ENCODE measurements at places on chromosomes 2 and 18. TPM values are rescaled to one million over a fixed set of nuclear protein-coding genes. Genes with fewer than 3 reads are reported as not detected.

DNA sequence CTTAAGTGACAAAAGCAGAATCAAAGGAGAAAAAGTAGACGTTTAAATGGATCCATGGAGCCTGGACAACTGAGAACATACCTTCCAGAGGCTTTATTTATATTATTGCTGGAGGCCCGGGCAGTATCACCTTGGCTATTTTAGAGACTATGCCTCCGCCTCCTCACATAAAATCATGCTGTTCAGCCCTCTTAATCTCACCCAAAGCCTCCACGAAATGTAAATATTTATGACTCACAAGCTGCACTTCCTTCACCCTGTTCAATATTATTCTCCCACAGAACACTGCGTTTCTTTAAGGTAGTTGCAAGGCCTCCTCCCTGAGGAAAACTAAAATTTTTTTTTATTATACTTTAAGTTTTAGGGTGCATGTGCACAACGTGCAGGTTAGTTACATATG, 478.6 kb upstream of the ACVR2A start:
- ATAC-seq, result peak; percentile 71

- ATAC-seq, result no peak
Observed at GRCh38 chr2:134446383-134447017, 192.6 kb downstream of the MGAT5 start.

DNA sequence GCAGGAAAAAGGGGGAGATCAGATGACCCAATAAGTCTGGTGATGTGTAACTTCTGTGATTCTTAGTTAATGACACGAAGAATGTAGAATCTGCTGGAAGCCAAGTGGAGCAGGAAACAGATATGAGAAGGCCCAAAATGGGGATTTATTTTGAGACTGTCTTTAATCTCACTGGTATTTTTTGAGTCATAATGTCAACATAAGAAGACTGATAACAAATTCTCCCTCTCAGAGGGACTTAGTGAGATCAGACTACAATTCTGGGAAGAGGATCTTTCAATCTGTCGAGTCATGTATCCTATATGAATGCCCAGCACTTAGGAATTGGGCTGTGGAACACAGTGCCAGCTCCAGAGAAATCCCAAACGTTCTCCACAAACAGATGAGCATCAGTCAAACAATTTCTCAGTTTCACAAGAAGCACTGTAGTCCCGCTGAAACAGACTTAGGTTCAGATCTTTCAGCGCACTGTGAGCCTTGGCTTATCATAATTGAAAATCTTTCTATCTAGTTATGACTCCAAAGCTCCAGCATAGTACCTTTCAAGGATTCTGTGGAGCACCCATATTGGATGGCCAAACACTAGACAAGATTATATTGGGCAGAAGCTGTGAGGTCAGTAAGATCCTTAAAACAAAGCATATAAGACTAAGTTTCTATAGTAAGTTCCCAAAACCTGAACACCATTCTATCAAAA, 738.2 kb downstream of the LRP1B start:
- ATAC-seq, result no peak

DNA sequence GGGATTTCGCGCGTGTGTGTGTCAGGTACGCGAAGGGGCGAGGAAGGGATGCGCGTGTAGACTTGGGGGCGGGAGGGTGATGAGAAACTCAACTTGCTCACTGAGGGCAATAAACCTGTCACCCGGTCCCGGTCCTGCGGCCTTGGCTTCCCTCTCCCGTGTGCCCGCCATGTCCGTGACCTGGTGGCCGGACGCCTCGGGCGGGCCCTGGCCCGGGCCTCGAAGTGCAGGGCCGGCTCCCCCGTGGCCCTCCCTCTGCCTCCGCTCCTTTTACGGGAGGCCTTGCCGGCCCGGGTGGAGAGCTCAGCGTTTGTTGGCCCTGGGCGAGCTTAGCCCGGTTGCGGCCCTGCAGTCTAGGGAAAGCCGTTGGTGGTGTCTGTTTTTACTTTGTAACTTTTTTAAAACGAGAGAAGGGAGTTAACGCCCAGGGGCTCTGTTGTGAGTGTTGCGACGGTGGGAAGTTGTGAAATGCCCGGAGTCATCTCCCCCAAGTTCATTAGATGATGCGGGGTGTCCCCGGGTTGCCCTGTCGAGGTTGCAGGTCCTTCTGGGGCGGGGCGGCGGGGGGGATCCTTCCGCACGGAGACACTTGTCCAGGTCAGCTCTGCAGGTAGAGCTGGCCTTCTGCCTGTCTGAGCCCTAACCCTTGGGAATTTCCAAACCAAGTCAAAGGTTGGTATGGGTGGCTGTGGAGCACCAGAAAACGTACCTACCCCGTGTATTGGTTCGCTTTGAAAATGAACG, 883 bp downstream of the SMCHD1 start:
- peak; percentile 40 for ATAC-seq

GRCh38 chr18:27175914-27176313, 9.2 kb downstream of the CHST9 start:
- ATAC-seq, result no peak

- ATAC-seq, result no peak
Observed at GRCh38 chr2:25894135-25894830, 16.0 kb upstream of the ASXL2 start.

DNA sequence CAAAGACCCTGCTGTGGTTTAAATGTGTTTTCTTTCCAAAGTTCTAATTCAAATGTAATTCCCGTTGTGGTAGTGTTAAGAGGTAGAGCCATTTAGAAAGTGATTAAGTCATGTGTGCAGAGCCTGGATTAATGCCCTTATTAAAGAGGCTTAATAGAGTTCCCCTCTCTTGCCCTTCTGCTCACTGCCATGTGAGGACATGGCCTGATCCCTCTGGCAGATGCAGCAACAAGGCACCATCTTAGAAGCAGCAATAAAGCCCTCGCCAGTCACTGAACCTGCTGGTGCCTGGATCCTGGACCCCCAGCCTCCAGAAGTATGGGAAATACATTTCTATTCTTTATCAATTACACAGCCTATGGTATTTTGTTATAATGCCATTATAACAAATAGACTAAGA, 485.2 kb downstream of the DCDC2C start:
- no peak for ATAC-seq

DNA sequence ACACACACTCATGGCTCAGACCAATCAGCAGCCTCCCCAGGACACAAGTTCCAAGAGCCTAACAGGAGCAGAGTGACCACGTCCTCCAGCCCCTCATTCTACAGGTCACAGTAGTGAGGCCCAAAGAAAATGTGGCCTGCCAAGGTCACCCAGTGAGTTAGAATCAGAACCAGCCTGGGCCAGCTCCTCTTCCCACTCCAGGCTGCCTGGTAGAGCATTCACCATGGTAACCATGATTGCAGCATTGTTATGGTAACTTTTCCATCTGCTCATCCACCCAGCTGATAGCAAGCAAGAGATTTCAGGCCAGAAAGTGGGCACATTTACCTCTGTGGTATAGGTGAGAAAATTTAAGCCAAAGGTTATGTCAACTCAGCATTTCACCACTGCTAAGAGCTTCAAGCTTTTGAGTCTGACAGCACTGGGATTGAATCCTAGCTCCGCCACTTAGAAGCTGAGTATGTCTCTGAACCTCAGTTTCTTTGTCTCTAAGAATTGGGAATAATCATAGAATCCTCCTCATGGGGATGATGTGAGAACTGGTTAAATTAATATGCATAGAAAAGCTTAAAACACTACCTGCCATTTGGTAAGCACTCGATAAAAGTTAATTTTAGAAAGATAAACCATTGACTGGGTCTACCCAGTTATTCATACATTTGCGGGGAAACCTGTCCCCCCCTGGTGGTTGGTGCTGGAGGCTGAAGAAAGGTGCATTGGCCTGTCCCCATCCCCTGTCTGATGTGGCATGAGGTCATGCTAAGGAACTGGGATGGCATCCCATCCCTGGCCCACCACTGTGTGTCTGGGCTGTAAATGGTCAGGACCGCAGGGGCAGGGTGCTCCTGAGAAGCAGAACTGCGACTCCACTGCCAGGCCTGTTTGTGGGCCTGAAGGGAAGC, 181.5 kb downstream of the KLHL29 start:
- ATAC-seq, result no peak

- no peak for ATAC-seq
Observed at GRCh38 chr2:223319601-223320000, 267.6 kb downstream of the KCNE4 start.

- ATAC-seq, result no peak
Observed at GRCh38 chr2:190863946-190864345, 16.7 kb upstream of the GLS start.

DNA sequence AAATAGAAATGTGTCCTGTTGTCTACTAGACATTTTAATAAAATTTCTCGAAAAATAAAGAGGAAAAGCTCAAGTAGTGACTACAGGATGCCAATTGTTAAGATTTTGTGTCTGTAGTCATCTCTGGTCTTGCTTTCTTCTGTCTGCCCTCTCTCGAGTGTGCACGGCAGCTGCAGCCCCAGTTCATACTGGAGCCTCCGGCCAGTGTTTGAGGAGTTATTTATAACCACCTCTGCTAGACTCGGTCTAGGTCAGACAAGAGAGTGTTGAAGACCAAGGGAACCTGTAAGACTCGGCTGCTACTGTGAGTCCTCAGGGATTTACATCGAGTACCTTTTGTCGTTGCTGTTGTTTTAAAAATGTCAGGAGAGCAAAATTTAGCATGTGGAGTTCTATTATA, 810.1 kb upstream of the POU3F3 start:
- no peak for ATAC-seq

DNA sequence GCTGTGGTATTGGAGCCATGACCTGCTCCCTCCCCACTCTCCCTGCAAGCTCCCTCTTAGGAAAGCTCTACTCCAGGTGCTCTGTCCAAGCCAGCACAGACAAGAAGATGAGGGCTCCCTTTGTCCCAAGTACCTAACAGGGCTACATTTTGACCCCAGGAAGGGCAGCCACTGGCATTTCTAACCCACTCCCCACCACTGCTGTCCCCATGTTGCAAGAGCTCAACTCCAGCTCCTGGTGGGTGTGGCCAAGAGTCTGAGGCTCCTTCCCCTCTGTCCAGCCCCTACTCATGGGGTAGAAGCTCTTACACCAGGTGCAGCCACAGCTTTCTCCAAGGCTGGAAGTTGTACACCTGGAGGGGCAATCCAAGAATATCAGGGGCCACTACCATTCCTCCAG, 127.0 kb upstream of the NPAS2 start:
- ATAC-seq, result no peak

DNA sequence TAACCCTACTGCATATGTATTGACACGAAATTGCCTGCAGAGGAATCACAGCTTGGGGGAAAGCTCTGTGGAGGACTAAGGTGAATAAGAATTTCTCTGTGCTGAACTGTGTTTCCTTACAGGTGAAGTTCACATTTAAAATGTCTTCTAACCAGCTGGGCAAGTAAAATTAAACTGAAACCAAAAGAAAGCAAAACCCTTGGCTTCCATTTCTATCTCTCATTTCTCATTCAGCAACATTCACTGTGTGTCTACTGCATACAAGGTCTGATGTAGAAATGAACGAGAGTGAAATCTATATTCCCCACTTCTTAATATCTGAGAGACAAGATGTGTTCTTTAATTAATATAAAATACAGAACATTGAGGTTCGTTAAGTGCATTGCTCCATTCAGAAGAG, 397.3 kb downstream of the SOX11 start:
- ATAC-seq, result no peak

DNA sequence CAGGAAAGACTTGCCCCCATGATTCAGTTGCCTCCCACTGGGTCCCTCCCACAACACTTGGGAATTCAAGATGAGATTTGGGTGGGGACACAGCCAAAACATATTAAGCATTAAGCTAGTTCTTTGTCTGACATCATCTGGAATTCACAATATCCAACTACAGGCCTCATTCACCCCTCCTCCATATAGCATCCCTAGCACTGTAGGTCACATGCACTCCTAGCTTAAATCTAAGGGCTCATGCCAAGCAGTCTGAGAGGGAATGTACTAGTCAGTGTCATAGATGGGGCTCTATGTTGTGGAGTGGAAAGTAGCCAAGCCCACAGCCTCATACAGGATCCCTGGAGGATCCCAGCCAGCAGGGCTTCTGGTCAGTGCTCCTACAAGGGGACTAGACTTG, 92.1 kb downstream of the IRS1 start:
- no peak for ATAC-seq

DNA sequence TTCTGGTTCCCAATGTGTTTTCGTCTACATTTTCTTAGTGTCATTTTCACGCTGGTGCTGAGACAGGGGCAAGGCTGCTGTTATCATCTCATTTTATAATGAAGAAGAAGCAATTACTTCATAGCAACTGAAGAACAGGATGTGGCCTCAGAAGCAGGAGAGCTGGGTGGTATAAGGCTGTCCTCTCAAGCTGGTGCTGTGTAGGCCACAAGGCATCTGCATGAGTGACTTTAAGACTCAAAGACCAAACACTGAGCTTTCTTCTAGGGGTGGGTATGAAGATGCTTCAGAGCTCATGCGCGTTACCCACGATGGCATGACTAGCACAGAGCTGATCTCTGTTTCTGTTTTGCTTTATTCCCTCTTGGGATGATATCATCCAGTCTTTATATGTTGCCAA, 7.3 kb downstream of the IL36G start:
- no peak for ATAC-seq

DNA sequence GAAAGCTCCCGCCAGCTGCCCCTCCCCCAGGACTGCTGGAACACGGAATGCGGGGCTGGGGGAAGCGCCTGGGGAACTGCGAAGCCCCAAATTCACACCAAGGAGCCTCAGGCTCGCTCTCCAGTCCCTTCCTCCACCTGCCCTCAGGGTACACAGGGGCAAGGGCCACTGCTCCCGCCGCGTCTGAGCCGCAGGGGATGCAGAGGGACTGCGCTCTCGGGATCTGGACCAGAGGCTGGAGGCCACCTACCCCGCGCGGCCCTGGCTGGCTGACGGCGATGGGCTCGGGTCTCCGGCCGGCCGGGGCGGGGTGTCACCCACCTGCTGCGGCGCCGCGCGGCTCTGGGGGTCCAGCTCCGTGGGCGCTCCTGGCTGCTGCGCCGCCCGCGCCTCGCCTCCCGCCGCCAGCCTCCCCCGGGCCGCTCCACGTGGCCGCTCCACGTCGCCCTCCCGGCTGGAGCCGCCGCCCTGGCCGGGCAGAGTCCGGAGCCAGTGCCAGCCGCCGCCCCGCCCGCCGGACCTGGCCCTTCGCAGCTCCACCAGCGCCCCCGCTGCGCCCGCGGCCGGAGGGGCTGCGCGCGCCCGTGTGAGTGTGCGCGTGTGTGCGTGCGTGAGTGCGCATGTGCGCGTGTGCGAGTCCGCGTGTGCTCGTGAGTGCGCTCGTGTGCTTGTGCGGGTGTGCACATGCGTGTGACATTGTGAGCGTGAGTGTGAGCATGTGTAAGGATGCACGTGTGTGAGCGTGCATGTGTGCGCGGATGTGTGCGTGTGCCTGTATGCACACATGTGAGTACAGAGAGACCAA, at the start of gene CGREF1:
Gene CGREF1, minus strand, starts transcription at position 604 of the 805 bp plus-strand sequence. CDS start 14,762 bp downstream, outside the sequence.
- ATAC-seq, result no peak

- no peak for ATAC-seq
Observed at GRCh38 chr2:108477099-108477498, 28.1 kb downstream of the GCC2 start.

GRCh38 chr2:57908736-57909161, 137.9 kb upstream of the VRK2 start:
- no peak for ATAC-seq

Gene GAD1
- total RNA-seq, result 1.1 TPM

Gene CPS1
- total RNA-seq, result 4.7 TPM

Gene CHPF
- total RNA-seq, result 27.1 TPM

Gene CTDP1
- 10.7 TPM for total RNA-seq

Gene NUP35
- total RNA-seq, result 14.2 TPM
